ENCODE measurements at places on chromosomes 6 and 20. TPM values are rescaled to one million over a fixed set of nuclear protein-coding genes. Genes with fewer than 3 reads are reported as not detected.

DNA sequence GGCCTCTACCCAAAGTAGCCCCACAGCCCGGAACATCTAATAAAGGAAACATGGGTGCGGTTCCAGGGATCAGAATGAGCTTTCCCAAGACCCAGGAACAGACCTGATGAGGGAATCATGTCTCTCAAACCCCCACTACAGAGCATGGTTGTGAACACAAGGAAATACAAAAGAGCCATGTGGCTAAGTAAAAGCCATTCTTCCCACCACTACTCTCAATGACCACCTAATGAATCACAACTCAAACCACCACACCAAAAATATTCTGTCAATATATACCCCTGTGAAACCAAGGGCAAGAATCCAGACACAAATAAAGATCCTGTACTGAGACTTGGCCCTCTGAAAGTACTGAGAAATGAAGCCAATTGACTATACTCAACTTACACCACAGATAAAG lies 20.9 kb upstream of the COL21A1 start:
- no peaks in the 10 kb centered on the region for H3K36me3 ChIP-seq
- peak; percentile 4 for DNase-seq
- H3K27ac ChIP-seq: no peak overlapping the region
- no peaks in the 10 kb centered on the region for H3K27me3 ChIP-seq

- no peak overlapping the region for H3K4me3 ChIP-seq
- H3K4me1 ChIP-seq: no peaks in the 10 kb centered on the region
- H3K27ac ChIP-seq: no peak overlapping the region
Observed at GRCh38 chr6:34638834-34639736, 57.5 kb downstream of the ILRUN start.

- DNase-seq: no peak
- H3K36me3 ChIP-seq: no peaks in the 10 kb centered on the region
- H3K27me3 ChIP-seq: peaks cover 2% of the 10 kb centered on the region
- no peaks in the 10 kb centered on the region for H3K4me1 ChIP-seq
Observed at GRCh38 chr6:6635869-6636268, 47.3 kb downstream of the LY86 start.

DNA sequence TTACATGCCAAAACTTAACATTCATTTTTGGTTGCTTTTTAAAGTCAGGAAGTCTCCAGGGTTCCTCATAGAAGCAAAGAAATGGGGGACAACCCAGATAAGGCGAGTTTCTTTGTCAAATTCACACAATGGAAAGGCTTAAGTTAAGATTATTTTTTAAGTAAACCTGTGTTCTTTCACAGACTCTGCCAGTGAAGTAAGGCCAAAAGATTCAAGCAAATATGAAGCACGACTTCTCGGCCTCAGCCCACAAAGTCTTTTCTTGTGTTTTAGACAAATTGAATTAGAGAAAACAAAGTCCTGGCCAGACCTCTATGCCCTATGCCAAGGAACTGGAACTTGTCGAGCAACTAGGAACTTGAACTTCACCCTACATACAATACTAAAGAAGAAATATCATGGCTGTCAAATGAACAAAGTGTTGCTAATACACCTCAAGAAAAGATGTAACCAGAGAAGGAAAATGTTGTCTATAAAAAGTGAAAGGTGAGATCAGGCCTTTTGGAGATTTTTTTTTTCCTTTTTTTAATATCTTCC lies 540.0 kb upstream of the JARID2 start:
- DNase-seq: no peak
- H3K27ac ChIP-seq: peak overlapping the region; percentile 95
- H3K4me1 ChIP-seq: peaks cover 43% of the 10 kb centered on the region
- H3K36me3 ChIP-seq: no peaks in the 10 kb centered on the region

DNA sequence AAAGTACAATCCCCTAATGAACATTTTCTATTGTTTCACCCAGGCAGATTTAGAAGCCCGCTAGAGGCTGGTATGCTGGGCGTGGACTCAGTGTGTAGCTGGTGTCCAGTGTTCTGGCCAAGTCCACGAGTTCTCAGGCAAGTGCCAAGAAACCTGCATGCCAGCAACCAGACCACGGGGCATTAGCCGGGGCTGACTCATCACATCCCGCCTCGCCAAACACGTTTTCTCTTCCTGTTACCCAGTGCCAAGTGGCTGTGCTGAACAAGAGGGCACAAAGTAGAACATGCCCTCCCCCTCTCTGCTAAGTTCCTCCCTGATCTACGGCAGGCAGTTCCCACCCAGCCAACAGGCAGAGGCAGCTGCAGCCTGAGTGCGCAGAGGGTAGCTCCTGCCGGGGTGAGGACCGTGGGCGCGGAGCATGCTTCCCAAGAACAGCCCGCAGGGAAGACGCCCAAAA lies 29.6 kb downstream of the RAMACL start:
- H3K27ac ChIP-seq: peak overlapping the region; percentile 71
- no peaks in the 10 kb centered on the region for H3K36me3 ChIP-seq
- H3K27me3 ChIP-seq: no peaks in the 10 kb centered on the region
- peaks cover 48% of the 10 kb centered on the region for H3K4me1 ChIP-seq
- DNase-seq: peak; percentile 93
- no peak overlapping the region for H3K4me3 ChIP-seq

DNA sequence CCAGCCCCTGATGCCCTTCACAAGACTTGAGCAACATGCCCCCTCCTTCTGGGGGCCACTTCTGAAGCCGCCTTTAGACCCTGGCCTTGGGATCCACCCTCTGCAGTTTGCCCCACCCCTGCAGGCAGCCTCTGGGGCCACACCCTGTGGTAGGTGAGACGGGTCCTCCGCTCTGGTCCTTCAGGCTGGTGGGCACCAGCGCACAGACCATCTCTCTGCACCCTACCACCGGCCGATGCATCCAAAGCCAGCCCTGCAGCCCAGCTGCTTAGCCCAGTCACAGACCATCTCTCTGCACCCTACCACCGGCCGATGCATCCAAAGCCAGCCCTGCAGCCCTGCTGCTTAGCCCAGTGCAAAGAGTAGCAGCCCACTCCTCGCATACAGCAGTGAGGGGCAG lies 159.3 kb upstream of the ECI2 start:
- no peak overlapping the region for H3K27ac ChIP-seq
- no peak for DNase-seq
- no peaks in the 10 kb centered on the region for H3K4me1 ChIP-seq
- no peaks in the 10 kb centered on the region for H3K36me3 ChIP-seq
- H3K27me3 ChIP-seq: no peaks in the 10 kb centered on the region

- no peaks in the 10 kb centered on the region for H3K36me3 ChIP-seq
- peaks cover 34% of the 10 kb centered on the region for H3K27me3 ChIP-seq
- DNase-seq: no peak
- H3K27ac ChIP-seq: no peak overlapping the region
Observed at GRCh38 chr20:63179687-63180568, 36.0 kb downstream of the YTHDF1 start.

DNA sequence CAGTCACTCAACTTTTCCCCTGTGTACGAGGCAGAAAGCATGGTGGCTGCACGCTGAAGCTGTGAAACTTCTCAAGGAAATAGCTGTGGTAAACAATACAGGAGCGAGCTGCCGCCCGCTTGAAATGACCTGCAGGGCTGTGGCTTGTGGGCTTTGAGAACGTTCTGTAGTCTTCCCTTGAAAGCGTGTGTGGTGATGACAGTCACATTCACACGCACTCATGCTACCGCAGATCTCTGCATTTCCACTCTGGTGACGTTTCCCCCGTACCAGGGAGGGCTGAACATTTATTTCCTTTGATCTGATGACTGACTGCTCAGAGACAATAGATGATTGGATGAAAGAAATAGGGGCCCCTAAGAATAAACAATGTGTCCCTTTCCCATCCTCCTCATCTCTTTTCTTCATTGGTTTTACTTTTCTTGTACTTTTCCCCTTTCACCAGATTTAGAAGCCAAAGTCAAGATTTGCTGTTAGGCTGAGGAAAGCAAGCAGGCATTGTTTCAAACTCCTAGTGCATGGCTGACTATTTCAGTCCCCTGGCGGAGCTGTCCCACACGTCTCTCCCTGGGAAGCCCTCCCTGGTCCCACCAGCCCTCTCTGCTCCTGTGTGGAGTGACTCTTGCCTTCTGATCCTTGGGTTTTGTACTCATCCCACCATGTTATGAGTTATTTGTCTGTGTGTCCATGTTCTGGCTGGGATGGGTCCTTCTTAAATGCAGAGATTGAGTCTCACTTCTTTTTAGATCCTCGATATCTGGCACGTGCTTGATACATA lies 3.9 kb downstream of the SYTL3 start:
- H3K4me3 ChIP-seq: no peak overlapping the region
- DNase-seq: peak; percentile 64
- H3K36me3 ChIP-seq: no peaks in the 10 kb centered on the region
- peaks cover 37% of the 10 kb centered on the region for H3K4me1 ChIP-seq
- H3K27me3 ChIP-seq: no peaks in the 10 kb centered on the region

DNA sequence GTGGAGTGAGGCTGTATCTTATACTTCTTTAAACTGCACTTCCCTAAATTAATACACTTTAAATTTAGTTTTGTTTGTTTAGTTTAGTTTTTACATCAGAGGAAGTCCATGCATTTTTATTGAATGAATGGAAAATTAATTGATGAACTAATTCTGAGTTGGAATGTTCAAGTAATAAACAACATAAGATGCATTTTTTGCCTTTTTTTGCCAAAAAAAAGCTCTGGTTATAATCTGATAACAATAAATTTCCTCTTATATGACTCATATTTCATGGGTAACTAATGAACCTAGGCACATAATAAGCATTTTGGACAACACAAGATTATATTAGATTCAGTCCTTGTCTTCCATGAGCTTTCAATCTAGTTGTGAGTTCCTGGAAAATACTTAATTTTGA lies 323.1 kb downstream of the CENPW start:
- H3K4me3 ChIP-seq: no peak overlapping the region
- H3K4me1 ChIP-seq: peaks cover 3% of the 10 kb centered on the region
- H3K27me3 ChIP-seq: no peaks in the 10 kb centered on the region
- no peak for DNase-seq
- H3K36me3 ChIP-seq: no peaks in the 10 kb centered on the region

DNA sequence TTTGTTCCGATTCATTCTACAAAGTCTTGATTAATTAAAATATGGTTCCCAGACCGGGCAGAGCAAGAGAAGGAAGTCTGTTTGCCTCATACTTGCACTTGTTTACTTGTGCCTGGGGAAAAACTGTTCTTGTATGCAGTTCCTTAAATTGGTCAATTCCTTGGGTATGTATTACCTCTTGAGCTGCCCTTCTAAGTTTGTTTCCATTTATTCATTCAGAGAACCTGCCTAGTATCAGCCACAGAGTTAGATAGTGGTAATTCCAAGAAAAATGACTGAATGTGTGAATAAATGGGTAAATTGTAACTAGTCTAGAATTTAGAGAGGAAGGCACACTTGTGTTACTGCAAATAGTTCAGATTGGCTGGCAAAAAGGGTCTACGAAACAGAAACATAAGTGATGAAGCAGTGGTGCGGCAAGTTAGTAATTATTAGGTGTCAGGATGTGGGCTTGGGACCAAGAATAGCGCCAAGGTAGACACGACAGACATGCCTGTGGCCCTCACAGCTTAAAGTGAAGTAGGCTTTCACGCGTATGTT lies 525 bp upstream of the MAK start:
- H3K27me3 ChIP-seq: peaks cover 38% of the 10 kb centered on the region
- peak overlapping the region; percentile 61 for H3K4me3 ChIP-seq
- no peak overlapping the region for H3K27ac ChIP-seq
- H3K4me1 ChIP-seq: peaks cover 9% of the 10 kb centered on the region
- no peaks in the 10 kb centered on the region for H3K36me3 ChIP-seq
- DNase-seq: no peak

DNA sequence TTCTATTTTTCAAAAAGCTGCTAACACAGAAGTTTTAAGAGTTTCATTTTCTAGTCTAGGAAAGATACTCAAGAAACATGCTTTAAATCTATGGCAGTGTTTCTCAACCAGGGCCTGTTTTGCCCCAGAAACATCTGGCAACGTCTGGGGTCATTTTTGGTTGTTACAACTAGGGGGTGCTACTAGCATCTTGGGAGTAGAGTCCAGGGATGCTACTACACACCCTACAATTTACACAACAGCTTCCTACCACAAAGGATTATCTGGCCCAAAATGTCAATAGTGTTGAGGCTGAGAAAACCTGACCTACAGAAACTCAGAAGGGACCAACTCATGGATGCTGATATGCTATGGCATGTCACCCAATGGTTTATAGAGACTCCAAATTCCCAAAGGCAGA lies 24.4 kb downstream of the SERAC1 start:
- no peak for DNase-seq
- H3K4me1 ChIP-seq: no peaks in the 10 kb centered on the region
- H3K4me3 ChIP-seq: no peak overlapping the region
- no peaks in the 10 kb centered on the region for H3K27me3 ChIP-seq

DNA sequence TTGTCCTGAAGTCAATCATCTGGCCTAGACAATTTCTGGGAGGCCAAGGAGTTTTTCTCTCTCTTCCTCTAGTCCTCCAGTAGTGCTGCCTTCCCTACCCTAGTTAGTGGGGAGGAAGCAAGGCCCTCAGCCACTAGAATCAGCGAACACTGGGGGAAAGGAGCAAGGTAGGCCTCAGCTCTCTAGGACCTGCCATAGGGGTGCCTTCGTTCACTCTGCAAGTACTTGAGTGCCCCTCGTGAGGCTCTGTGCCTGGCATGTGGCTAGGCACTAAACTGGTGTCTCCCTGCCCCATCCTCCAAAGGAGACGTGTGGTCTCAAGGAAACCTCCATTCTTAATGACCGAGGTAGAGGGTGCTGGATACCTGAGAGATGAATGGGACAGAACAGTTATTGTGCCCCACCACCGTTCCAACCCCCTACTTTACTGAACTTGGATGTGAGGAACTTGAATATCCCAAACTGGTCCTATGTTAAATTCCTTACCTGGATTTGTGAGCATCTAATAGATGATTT lies 1.1 kb downstream of the DEF6 start:
- no peak overlapping the region for H3K27ac ChIP-seq
- H3K27me3 ChIP-seq: no peaks in the 10 kb centered on the region
- no peak for DNase-seq
- H3K4me1 ChIP-seq: peaks cover 12% of the 10 kb centered on the region
- H3K4me3 ChIP-seq: no peak overlapping the region

GRCh38 chr20:60236613-60237012 lies 278.4 kb downstream of the CDH26 start:
- H3K36me3 ChIP-seq: no peaks in the 10 kb centered on the region
- H3K27me3 ChIP-seq: no peaks in the 10 kb centered on the region
- H3K27ac ChIP-seq: no peak overlapping the region
- H3K4me3 ChIP-seq: no peak overlapping the region
- H3K4me1 ChIP-seq: peaks cover 4% of the 10 kb centered on the region
- no peak for DNase-seq

DNA sequence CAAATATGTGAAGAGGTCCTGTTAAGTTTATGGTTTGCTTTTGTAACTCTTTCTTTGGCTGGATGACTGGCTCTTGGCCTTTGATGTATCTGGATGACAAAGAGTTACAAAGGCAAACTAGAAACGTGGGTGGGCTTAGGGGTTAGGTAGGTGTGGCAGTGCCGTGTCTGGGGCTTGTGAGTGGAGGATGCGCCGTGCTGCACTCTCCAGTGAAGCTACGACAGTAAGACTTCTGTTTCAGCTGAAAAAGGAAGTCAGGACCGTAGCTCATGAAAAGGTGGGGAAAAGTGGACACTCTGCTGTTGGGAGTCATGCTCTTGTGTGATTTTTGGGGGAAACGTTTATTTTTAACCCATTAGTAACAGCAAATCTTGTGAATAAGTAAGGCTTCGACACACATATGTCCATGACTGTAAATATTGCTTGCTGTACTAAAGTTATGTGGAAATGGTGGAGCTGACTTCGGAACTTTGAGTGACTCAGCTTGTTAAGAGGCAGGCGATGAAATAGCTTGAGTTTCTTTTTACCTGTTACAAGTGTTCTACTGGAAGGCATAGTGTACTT lies 45.6 kb downstream of the DUSP22 start:
- H3K27me3 ChIP-seq: no peaks in the 10 kb centered on the region
- no peak overlapping the region for H3K4me3 ChIP-seq
- no peaks in the 10 kb centered on the region for H3K36me3 ChIP-seq
- no peaks in the 10 kb centered on the region for H3K4me1 ChIP-seq

Gene TGIF2
- total RNA-seq: 24.4 TPM

Gene MMP24
- total RNA-seq: 13.7 TPM

Gene APOBEC2
- not detected for total RNA-seq

Gene OVOL2
- total RNA-seq: 0.57 TPM

Gene MCHR2
- total RNA-seq: not detected

All from astrocyte (in vitro differentiated cells and primary cell).